Activated CD8-positive, alpha-beta memory T cell treated with anti-CD3 and anti-CD28 coated beads, Interleukin-2, amount 10 ng/mL, durations not matched to agents 7 days and 5 days (primary cell): ENCODE measurements at places on chromosomes 3 and 15.

DNA sequence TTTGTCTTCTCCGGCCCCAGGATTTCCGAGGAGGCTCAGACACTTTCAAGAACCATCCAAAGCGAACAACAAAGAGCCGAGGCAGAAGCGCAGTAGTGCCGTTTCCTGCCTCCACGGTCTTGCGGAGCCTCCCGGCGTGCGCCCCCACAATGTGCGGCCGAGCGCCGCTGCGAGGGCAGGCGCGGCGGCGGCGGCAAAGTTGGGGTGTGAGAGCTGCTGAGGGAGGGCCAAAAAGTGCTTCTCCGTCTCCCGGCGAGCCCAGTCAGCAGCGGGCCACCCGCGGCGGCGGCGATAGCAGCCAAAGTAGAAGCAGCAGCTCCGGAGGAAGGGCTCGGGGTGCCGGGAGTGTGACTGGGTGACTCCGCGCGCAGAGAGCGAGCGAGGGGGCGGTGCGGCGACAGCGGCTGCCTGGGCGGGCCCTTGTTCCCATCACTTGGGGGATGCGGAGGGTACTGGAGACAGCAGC is 749.1 kb downstream of the ROBO1 start:
- H3K4me3 ChIP-seq = no peak overlapping the region
- no peak overlapping the region for H3K27ac ChIP-seq
- peaks cover 12% of the 10 kb centered on the region for H3K27me3 ChIP-seq
- H3K36me3 ChIP-seq = no peaks in the 10 kb centered on the region
- DNase-seq = no peak
- H3K4me1 ChIP-seq = no peaks in the 10 kb centered on the region

DNA sequence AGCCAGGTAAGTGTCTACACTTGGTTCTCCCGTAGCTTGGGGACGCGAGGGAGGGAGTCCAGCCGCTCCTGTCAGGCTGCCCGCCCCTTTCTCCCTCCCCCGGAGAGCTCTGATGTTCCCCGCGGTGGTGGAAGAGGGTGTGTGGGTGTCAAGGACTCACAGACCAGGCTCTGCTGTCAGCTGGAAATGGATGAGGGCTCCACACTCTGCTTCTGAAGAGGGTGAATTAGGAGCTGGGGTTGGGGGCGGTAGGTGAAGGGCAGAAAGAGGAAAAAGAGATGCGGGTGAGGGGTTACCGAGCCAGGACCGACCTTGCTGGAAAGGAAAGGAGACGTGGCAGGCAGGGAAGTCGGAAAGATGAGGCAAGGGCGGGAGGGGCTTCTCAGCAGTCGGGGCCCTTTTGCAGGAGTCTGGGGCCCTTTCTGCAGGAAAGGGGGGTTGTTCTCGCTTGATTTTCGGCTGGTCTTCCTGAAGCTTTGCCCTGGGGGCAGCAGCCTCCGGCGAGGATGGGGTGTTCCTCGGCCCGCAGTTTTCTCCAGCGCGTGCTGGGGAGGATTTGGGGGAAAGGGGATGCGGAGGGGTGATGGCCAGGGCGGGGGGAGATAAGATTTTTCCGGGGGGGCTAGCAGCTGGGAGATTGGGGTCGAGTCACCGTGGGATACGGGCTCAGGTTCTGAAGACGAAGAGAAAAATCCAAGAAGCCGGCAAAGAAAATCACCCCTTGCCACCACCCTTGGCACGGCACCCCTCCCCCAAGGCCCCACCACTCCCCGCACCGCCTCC is 602 bp upstream of the BAHD1 start:
- H3K27ac ChIP-seq = no peak overlapping the region
- no peaks in the 10 kb centered on the region for H3K36me3 ChIP-seq
- H3K27me3 ChIP-seq = peaks cover 54% of the 10 kb centered on the region
- H3K4me1 ChIP-seq = peaks cover 37% of the 10 kb centered on the region
- DNase-seq = peak; percentile 50

DNA sequence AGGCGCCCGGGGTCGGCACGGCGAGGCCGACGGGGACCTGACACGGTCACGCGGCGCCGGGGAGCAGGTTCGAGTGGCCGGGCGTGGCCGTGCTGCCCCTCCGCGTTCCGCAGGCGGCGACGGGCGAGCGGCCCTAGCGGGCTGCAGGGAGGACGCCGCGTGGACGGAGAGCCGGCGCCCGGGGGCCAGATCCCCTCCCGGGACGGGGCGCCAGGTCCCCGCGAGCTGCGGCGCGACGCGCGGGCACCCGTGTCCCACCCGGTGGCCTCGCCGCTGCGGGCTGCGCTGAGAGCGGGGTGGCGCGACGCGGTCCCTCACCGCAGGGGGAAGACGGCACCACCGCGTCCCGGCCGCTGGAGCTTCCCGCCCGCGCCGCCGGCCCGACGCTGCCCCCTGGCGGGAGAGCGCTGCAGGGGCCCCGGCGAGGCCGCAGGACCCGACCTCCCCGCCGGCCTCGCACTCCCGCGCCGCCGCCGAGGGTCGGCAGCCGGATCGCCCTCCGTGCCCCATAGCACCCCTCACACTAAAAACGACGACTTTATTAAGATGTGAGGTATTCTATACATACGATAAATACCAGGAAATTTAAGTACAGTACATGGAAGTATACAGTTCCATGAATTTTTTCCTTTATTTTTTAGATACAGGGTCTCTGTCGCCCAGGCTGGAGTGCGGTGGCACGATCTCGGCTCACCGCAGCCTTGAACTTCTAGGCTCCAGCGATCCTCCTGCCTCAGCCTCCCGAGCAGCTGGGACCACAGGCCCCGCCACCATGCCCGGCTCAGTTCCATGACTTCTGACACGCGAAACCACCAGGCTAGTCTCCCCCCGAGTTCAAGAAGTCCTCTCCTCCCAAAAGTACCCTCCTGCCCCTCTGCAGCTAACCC is 1.3 kb upstream of the PIGZ start:
- peaks cover 10% of the 10 kb centered on the region for H3K36me3 ChIP-seq
- H3K4me3 ChIP-seq = peak overlapping the region; percentile 52
- peak overlapping the region; percentile 42 for H3K27ac ChIP-seq
- DNase-seq = peak; percentile 70
- peaks cover 22% of the 10 kb centered on the region for H3K27me3 ChIP-seq

GRCh38 chr3:124780761-124781475 is 50.7 kb downstream of the UMPS start:
- no peak overlapping the region for H3K27ac ChIP-seq
- no peak overlapping the region for H3K4me3 ChIP-seq
- H3K27me3 ChIP-seq = peaks cover 15% of the 10 kb centered on the region
- peaks cover 9% of the 10 kb centered on the region for H3K4me1 ChIP-seq

DNA sequence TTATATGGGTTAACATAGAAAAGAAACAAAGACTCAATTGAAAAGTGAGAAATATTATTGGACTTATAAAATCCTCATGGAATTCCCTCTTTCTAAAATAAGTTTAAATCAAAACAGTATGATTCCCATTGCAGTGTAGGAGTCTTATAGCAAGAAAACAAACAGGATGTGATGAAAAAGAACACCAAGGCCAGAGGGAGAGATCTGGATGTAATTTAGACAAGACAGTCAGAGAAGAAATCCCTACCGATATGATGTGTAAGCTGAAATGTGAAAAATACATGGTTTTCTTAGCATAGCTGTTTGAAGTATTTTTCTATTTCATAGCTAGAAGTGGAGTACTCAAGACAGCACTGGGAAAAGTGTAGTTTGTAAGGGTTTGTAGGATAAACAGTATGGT is 521.5 kb downstream of the RSL24D1 start:
- H3K4me3 ChIP-seq = no peak overlapping the region
- H3K36me3 ChIP-seq = no peaks in the 10 kb centered on the region
- H3K4me1 ChIP-seq = no peaks in the 10 kb centered on the region
- DNase-seq = no peak

DNA sequence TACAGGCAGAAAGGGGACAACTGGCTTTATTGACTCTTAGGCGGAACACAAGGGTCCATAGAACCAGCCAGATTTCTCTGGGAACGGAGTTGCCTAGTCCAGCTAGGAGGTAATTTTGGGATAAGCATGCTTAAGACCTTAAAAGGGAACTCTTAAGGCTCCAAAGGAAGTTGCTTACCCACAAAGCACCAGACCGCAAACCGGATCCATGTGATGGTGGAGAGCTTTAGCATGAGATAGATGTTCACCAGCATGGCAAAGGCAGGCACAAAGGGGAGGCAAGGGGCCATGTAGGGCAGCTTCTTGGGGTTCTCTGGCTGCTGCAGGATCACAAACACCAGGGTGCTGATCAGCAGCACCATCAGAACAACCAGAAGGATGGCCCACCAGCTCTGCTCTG is 61.4 kb downstream of the CLDN11 start:
- H3K4me3 ChIP-seq = no peak overlapping the region
- peaks cover 26% of the 10 kb centered on the region for H3K27me3 ChIP-seq
- no peaks in the 10 kb centered on the region for H3K4me1 ChIP-seq
- H3K27ac ChIP-seq = no peak overlapping the region

- no peak for DNase-seq
- H3K4me1 ChIP-seq = peaks cover 51% of the 10 kb centered on the region
- peaks cover 12% of the 10 kb centered on the region for H3K36me3 ChIP-seq
- peak overlapping the region; percentile 31 for H3K27ac ChIP-seq
- no peaks in the 10 kb centered on the region for H3K27me3 ChIP-seq
- H3K4me3 ChIP-seq = no peak overlapping the region
These were observed 49.7 kb downstream of the CCK start for GRCh38 chr3:42216302-42216701.

- no peak for DNase-seq
- H3K36me3 ChIP-seq = no peaks in the 10 kb centered on the region
- H3K27me3 ChIP-seq = peaks cover 80% of the 10 kb centered on the region
- no peak overlapping the region for H3K27ac ChIP-seq
These were observed 7.1 kb downstream of the TJP1 start for GRCh38 chr15:29815000-29815710.

- H3K36me3 ChIP-seq = peaks cover 2% of the 10 kb centered on the region
- H3K4me1 ChIP-seq = peaks cover 19% of the 10 kb centered on the region
- H3K27ac ChIP-seq = no peak overlapping the region
These were observed 13.3 kb downstream of the NCEH1 start for GRCh38 chr3:172697558-172697957.

DNA sequence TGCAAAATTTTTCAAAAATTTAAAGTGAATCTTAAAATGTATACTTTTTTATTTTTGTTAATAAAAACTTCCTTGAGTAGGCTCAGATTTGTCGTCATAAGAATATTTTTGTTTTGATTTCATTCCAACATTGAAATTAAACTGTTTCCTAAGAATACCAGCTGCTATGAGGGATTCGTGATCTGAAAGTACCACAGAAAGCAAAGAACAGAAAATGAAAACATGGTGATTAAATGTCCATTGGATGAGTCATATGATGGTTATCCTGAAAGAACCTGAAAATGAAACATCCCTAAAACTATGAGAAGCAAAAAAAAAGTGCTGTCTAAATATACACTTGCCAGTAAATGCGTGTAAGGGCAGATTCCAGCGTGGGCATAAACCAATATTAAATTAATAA is 143.8 kb downstream of the GMNC start:
- DNase-seq = no peak
- no peak overlapping the region for H3K4me3 ChIP-seq
- no peaks in the 10 kb centered on the region for H3K36me3 ChIP-seq
